GM23248 (cell line): ENCODE measurements at places on chromosomes 3 and 15.
A peak's percentile ranks its signal among the peaks of the same experiment; 100 is the strongest.

DNA sequence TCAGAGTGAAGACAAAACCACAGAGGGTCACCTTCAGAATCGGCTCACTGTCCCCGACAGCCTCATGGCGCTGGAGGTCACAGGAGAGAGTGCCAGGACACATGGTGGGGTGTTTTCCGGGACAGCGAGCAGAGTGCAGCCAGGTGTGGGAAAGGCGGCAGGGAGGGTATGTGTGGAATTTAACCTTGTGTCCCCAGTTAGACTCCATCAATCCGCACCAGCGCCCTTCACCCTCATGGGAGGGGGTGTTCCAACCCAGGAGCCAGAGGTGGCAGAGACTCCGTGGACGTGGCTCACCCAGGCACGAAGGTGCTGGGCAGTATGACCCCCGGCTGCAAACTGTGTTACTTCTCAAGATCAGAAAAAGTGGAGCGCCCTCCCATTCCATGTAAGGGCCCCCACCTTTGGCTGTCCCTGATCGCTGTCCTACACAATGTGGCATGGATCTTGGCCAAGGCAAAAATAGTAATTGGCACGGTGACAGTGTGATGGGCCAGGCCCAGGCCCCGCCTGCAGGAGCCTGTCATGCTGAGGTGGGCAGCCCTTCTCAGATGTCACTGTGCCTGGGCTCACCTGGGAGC lies 190.3 kb downstream of the XXYLT1 start:
- DNase-seq, result no peak

DNA sequence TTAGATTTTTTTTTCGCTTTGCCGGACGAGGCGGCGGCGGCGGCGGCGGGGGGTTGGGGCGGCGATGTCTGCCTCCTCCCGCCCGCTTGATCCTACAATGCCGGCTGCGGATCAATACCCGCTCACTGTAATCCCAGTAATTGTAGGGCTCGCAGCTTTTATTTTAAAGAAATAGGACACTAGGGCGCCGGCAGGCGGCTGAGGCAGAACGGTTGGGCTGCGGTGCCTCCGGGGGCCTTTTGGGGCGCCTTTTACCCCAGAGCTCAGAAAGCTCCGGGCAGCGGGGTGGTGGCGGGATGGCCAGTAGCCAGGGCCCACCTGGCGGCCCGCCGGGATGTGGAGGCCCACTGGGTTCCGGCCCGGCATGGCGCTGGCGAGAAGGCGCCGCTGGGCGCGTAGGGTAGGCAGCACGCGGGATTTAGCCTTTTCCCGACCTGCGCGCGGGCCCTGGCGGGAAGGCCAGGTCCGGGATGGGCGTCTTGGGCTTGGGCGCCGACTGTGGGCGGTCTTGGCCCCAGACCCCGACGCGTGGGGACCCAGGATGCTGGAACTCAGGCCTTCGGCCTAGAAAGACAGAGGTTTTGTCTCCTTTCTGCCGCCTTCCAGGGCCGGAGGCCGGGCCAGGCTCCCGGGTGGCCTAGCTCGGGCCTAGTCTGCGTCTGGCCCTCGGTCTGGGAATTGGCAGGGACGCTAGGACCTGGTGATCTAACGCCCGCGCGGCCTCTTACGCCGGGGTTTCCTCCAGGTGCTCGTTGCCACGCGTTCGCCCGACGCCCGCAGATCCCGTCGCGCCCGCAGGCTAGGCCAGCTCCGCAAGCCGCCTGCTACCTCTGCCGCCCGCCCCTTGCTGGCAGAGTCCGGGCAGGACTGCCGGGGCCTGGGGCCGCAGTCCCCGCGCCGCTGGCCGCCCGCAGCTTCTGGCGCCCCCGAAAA lies 15.5 kb upstream of the ONECUT1 start:
- DNase-seq, result peak; percentile 32

GRCh38 chr15:55694652-55695150 lies 48.3 kb downstream of the PRTG start:
- DNase-seq, result no peak

DNA sequence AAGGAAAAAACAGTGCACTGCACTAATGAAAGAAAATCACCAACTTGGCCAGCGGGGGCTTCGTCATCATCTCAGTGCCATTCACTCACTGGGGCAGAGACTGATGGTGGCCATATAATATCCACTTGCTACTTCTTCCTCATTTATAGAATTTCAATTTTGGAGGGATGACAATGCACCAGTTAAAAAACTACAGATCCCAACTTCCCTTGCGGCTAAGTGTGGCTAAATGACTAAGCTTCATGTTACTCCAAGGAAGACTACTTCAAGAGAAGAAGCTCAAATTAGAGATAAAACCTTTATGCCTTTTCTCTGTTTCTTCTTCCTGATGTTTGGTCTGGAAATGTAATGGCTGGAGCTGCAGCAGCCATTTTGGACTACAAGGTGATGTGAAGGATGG lies 38.8 kb downstream of the NGLY1 start:
- DNase-seq, result no peak

GRCh38 chr15:65373163-65373651 lies 4.6 kb downstream of the IGDCC3 start:
- no peak for DNase-seq

DNA sequence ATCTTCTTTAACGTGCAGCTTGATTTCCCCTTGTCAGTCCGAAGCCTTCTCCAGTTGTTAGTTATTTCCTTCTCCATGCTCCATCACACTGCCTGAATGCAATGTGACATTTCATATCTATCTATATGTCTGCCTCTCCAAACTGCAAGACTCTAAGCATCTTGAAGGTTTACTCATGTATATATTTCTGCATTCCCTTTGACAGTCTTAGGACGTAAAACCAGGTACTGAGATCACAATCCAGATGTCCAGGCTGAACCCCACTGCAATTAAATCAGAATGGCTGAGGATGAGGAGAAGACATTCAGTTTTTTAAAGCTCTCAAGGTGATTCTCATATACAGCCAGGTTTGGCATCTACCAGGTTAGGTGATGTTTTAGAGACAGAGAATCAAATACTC lies 6.1 kb upstream of the SATB1 start:
- DNase-seq, result no peak

DNA sequence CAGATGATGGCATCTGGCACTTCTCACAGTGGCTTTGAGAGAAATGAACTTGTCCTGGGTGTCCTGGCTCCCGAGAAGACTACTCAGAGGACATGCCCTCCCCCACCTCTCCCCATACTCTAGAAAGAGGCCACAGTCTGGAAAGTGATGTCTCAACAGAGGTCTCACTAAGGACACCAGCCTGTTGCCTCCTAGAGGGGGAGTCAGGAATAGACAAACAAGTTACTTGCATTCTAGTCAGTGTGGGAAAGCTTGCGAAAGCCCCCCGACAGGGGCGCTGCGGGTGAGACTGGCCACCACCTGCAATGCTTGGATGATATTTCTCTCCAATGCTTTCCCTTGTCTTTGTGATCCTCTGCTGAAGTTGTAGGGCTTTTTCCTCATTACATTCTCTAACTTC lies 17.2 kb downstream of the B4GALT4 start:
- DNase-seq, result no peak

DNA sequence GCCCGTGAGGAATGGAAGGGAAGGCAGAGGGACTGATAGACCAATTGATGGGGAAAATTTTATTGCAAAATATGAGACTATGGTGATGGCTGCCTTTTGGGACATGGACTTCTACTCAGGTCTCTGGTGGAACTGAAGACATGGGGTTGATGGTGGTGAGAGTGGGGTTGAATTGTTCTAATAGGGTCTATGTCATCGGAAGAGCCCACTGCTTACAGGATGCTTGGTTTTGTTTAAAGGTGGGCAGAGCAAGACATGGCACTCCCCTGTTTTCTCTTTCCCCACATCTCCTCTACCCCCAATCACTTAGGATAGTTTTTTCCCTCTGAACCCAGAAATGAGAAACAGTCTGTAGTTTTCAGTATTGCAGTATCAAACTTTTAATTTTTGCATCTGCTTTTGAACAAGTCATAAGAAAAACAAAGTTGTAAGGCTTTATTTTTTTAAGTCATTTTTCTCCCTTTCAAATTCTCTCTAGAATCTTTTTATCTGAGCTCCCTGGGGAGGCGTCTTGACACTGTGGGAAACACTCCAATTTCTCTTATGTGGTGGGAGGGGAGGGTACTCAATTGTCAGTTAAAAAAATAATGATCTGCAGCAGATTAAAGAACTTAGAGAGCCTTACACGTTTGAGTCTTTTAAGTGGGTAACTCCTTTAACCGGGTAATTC lies 276.2 kb upstream of the TBC1D5 start:
- no peak for DNase-seq

DNA sequence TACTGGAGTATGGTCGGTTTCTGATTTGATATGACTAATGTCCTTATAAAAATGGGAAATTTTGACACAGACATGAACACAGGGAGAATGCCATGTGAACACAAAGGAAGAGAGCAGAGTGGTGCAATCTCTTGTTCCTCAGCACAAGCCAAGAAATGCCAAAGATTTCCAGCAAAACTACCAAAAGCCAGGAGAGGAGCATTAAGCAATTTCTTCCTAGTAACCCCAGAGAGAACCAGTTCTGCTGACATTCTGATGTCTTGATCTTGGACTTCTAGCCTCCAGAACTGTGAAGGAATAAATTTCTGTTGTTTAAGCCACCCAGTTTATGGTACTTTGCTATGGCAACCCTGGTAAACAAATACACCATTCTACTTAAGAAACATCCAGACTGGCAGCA lies 227.8 kb upstream of the MRPL3 start:
- DNase-seq, result peak; percentile 84

GRCh38 chr15:42584031-42584765 lies 8.8 kb downstream of the STARD9 start:
- DNase-seq, result peak; percentile 11
